ENCODE measurements at places on chromosomes 2 and 18. TPM values are rescaled to one million over a fixed set of nuclear protein-coding genes. Genes with fewer than 3 reads are reported as not detected.

DNA sequence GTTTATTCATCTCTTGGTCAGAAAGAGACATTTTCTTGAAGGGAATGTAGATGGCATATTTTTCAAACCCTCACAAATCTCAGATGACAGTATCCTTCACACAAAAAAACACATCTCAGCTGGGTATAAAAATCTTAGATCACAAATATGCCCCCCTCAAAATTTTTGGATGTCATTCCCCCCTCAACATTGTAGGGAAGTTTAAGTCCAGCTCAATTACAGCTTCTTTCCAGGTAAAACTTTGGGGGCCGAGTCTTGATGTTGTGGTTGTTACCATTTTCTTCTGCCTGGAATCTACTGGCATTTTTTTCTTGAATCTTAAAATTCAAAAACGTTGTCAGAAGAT, 46.1 kb downstream of the HDAC4 start:
- no peaks in the 10 kb centered on the region for H3K4me1 ChIP-seq
- H3K27ac ChIP-seq, result peak overlapping the region; percentile 96
- no peaks in the 10 kb centered on the region for H3K36me3 ChIP-seq
- H3K27me3 ChIP-seq, result no peaks in the 10 kb centered on the region

COL3A1 gene
- 183 TPM for total RNA-seq

GRCh38 chr2:183901931-183902330, 696.4 kb upstream of the ZNF804A start:
- no peaks in the 10 kb centered on the region for H3K36me3 ChIP-seq
- no peaks in the 10 kb centered on the region for H3K4me1 ChIP-seq
- no peak overlapping the region for H3K27ac ChIP-seq
- DNase-seq, result no peak
- no peak overlapping the region for H3K4me3 ChIP-seq
- no peaks in the 10 kb centered on the region for H3K27me3 ChIP-seq

GRCh38 chr2:42199002-42199401, 29.8 kb downstream of the EML4 start:
- no peak for DNase-seq
- no peaks in the 10 kb centered on the region for H3K27me3 ChIP-seq
- no peaks in the 10 kb centered on the region for H3K36me3 ChIP-seq
- no peak overlapping the region for H3K4me3 ChIP-seq

DNA sequence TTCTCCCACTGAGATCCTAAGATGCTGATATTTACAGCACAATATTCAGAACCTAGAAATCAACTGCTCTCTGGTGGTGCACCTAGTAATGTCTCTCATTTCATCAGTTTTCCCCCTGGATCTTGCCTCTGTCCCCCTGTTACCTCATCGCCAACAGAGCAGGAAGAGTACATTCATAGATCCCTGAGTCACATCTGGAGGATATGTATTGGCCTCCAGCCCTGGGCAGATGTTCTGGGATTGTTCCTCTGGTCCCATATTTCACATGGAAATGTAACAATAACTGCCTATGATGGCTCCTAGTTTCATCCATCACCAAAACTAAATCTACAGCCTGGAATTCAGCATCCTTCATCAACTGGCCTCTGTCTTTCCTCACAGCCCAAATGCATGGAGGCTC, 278.8 kb upstream of the SLC14A2 start:
- no peak overlapping the region for H3K4me3 ChIP-seq
- no peak for DNase-seq
- H3K27ac ChIP-seq, result no peak overlapping the region

GRCh38 chr18:2898186-2898640, 51.4 kb downstream of the EMILIN2 start:
- no peaks in the 10 kb centered on the region for H3K27me3 ChIP-seq
- H3K4me3 ChIP-seq, result no peak overlapping the region
- DNase-seq, result peak; percentile 66
- H3K4me1 ChIP-seq, result no peaks in the 10 kb centered on the region
- no peaks in the 10 kb centered on the region for H3K36me3 ChIP-seq

- no peaks in the 10 kb centered on the region for H3K4me1 ChIP-seq
- no peaks in the 10 kb centered on the region for H3K27me3 ChIP-seq
- H3K36me3 ChIP-seq, result no peaks in the 10 kb centered on the region
- H3K27ac ChIP-seq, result no peak overlapping the region
- no peak for DNase-seq
Observed at GRCh38 chr2:100995309-100996075, 6.6 kb upstream of the RPL31 start.

GRCh38 chr2:188534875-188535274, 243.2 kb downstream of the GULP1 start:
- H3K27me3 ChIP-seq, result no peaks in the 10 kb centered on the region
- no peak for DNase-seq
- H3K27ac ChIP-seq, result no peak overlapping the region
- H3K36me3 ChIP-seq, result no peaks in the 10 kb centered on the region
- H3K4me3 ChIP-seq, result no peak overlapping the region

- no peak overlapping the region for H3K4me3 ChIP-seq
- DNase-seq, result no peak
Observed at GRCh38 chr2:173874894-173875237, 90.3 kb downstream of the SP3 start.

ZBTB7C gene
- 0.41 TPM for total RNA-seq

- peak overlapping the region; percentile 88 for H3K27ac ChIP-seq
- peak overlapping the region; percentile 78 for H3K4me3 ChIP-seq
- no peaks in the 10 kb centered on the region for H3K27me3 ChIP-seq
- H3K4me1 ChIP-seq, result peaks cover 14% of the 10 kb centered on the region
- DNase-seq, result no peak
- H3K36me3 ChIP-seq, result no peaks in the 10 kb centered on the region
Observed at GRCh38 chr2:85560812-85561279, 447 bp downstream of the GGCX start.

DNA sequence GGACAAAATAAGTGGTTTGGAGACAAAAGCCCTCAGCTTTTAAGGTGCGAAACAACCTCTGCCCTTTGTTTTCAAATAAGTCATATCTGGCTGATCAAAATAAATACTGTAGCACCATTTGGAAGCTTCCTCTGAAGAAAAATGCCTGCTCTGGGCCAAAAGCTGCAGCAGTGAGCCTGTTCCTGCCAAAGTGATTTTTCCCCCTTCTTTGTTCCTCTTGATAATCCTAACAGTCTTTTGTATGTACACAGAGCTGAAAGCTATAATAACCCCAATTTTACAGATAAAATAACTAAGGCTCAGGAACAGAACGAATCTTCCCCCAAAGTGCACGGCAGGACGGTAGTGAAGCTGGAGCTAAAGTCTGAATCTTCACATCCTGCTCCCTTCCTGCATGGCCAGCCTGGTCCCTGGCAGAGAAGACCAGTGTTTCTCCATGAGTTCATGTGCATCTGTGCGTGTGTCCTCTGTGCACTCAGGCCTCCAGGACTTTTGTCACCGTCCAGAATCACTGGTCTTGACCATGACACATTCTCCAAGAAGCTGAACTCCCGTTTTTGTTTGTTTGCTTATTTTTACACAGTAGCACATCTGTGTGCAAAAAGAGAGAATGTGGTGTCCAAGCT, 2114.1 kb upstream of the PIK3C3 start:
- H3K27ac ChIP-seq, result no peak overlapping the region
- no peaks in the 10 kb centered on the region for H3K4me1 ChIP-seq
- no peaks in the 10 kb centered on the region for H3K27me3 ChIP-seq
- peak overlapping the region; percentile 51 for H3K4me3 ChIP-seq
- H3K36me3 ChIP-seq, result no peaks in the 10 kb centered on the region

- DNase-seq, result no peak
- H3K4me1 ChIP-seq, result no peaks in the 10 kb centered on the region
Observed at GRCh38 chr18:32139835-32140283, 48.2 kb downstream of the RNF138 start.

DNA sequence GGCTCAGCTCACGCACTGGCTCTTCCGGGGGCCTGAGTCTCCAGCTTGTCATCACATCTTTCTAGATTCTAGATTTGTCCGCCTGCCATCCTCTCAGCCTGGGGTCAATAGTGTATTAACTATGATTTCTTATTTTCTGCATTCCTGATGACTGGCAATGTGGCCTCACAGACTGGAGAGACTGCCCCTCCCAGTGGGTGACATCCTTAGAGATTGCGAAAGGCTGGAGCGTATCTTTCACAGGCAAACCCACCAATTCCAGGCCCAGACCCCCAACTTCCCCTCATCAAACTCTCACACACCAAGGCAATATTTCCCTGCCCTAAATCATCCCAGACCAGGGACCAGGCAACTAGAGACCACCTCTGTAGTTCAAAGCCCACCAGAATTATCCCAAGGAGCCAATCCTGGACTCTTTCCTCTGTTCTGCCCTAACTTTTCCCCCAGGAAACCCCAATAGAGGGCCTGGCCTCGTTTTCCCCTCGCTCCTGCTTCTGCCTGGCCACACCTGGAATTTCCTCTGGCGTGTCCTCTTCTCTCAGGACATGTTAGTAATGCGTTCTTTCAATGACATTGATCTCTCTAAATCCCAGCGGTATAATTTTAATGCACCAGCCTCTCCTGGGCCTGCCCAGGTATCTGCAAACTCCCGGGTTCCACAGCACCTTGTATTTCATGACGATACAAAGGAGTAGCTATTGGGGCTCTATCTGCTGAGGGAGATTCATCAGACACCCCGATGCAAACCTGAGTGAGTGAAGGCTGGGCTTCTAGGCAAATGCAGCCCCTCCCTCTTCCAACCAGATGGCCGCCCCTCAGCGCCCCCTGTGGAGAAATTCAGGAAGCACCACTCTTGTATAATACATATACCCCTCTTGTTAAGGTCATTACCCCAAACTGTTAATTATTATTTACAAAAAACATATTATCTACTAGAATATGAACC, 2.4 kb upstream of the KCNF1 start:
- no peak overlapping the region for H3K27ac ChIP-seq
- H3K4me1 ChIP-seq, result peaks cover 15% of the 10 kb centered on the region
- no peaks in the 10 kb centered on the region for H3K36me3 ChIP-seq
- H3K27me3 ChIP-seq, result peaks cover 29% of the 10 kb centered on the region

All from sigmoid colon (tissue), 7 donors.